ENCODE measurements at places on chromosomes 7 and 10.

- no peak for DNase-seq
These were observed 17.3 kb upstream of the FAM241B start for GRCh38 chr10:69612760-69613159.

GRCh38 chr7:30907527-30908267, 4.0 kb upstream of the AQP1 start:
- DNase-seq, result no peak

DNA sequence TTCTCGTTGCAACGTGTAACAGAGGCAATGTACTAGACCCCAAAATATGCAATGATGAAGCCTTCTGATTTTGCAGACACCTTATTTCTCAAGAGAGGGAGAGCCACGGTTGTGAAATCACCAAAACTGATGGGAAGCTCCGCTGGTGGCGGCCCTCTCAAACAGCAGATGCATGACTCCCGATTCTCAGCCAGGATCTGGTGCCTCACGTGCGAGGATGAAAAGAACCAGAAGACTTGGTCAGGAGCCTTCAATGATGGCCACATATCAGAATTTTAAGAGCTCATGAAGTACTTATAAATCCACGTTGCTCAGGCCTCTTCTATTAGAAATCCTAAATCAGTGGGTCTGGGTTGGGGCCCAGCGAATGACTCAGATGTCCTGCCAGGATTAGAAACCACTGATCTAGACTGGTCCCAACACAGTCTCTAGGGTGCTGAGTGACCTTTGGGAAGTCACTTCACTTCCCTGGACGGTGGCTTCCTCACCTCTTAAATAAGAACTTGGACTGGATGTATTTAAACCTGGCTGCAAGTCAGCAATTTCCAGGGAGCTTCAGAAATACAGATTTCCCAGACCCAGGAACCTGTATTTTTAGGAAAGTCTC, 41.9 kb upstream of the FAM180A start:
- no peak for DNase-seq

DNA sequence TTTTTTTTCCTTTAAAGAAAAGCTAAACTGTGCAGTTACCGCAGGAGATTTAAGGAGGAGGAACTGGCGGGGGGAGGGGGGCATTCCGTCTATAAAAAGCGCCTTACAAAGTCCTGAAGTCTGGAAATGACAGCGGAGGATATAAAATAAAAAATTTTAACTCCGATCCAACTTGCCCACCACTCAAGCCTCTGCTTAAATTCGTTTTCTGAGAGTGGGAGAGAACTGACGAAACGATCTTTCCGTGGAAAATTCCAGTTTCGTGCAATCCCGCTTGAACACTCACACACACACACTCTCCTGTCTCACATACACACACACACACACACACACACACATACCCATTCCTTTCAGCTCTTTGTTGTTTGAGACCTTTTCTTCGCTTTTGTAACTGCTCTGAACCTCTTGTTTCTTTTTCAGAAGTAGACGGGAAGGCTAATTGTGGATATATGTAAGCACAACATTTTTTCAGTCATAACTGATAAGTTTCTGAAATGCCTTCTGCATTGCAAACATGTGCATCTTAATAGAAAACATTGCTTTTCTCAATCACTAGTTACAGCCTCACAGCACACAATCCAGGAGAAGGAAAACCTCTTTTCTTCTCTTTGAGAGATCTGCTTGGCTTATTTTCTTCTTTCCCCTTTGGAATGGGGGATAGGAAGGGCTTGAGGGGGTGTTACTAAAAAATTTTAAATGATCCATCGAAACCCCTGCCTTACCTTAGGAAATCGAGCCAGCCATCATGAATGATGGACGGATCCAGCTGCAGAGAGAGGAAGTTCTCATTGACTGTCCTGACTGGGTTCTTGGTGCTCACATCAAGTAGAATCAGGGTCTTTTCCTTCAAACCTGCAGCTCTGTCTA, 628 bp downstream of the HPSE2 start:
- DNase-seq, result no peak

DNA sequence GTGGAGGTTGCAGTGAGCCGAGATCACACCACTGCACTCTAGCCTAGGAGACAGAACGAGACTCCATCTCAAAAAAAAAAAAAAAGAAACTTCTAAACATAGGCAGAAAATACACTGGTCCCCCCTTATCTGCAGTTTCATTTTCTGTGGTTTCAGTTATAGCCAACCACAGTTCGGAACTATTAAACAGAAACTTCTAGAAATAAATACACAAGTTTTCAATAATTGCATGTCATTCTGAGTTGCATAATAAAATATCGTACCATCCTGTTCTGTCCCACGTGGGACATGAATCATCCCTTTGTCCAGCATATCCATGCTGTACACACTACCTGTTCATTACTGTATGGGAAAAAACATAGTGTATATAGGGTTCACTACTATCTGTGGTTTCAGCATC, 8.0 kb downstream of the XRCC2 start:
- DNase-seq, result no peak

- no peak for DNase-seq
These were observed 42.4 kb downstream of the TNS3 start for GRCh38 chr7:47539398-47540052.

DNA sequence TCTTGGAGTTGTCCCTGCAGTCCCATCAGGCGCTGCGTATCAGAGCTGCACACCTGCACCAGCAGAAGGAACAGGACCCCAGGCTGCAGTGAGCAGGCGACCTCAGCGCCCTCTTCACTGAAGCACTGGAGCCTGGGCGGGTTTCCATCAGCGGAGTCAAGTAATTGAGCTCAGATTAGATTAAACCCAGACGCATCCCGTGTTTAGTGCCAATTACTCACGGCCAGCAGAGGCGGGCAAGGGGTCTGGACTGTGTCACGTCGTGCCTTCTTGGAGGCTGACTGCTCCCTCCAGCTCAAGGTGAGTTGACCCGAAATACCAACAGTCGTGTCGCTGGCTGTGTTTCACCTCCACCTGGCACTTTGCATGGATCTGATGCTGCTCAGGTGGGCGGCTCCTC, 123.6 kb downstream of the CXCL12 start:
- no peak for DNase-seq

GRCh38 chr10:124287071-124287685, 131.5 kb downstream of the OAT start:
- DNase-seq, result no peak

- peak; percentile 15 for DNase-seq
These were observed 97.0 kb downstream of the TPK1 start for GRCh38 chr7:144738708-144739314.

- DNase-seq, result no peak
These were observed 1.2 kb downstream of the TRDMT1 start for GRCh38 chr10:17200001-17200911.

GRCh38 chr7:40101201-40101600, 33.2 kb downstream of the MPLKIP start:
- no peak for DNase-seq

GRCh38 chr10:1550291-1550595, 187.1 kb downstream of the ADARB2 start:
- no peak for DNase-seq

All from NCI-H1694 (cell line).